ENCODE measurements at places on chromosomes 7 and 10.

GRCh38 chr10:51675088-51675487 is 24.3 kb downstream of the CSTF2T start:
- DNase-seq = no peak

DNA sequence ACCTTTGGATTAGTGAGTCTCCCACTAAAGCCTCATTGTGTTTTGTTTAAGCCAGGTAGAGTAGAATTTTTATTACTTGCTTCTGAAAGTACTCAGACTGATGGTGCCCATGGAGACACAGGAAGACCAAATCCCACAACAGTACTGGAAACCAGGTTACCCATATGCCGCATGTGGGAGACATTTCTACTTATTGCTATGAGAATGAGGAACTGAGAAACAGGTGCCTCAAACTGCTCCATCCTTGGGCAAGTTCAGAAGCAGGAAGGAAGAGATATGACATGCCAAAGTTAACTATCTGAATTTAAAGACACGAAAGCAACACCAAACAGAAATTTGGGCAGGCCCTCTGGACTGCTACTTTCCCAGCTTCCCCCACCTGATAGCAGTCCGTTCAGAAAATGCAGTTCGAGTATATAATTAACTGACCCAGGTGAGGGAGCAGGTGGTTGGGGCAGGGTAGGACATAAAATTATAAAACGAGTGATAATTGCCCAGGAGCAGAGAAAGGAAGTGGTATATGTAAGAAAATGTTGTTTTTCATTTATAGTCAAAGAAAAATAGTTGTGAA is 382.3 kb upstream of the MTPN start:
- DNase-seq = no peak

GRCh38 chr10:77873536-77874380 is 52.8 kb downstream of the DLG5 start:
- no peak for DNase-seq

- DNase-seq = no peak
These were observed 2.1 kb upstream of the COX19 start for GRCh38 chr7:977326-978048.

DNA sequence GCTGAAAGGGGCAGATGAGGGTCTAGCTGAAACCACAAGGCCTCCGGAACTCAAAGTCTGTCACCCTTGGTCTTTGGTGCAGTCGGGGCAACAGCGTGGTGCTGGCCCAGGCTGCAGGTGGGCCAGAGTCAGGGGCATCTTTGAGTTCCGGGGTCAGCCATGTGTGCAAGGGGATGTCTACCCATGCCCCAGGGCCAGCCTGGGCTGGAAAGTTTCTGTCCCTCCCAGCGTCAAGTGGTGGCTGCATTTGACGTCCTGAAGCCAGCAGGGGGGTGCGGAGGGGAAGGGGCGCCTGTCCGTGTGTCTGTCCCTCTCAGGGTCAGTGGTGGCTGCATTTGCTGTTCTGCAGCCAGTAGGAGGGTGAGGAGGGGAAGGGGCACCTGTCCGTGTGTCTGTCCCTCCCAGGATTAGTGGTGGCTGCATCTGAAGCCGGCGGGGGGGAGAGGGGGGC is 638 bp downstream of the BRAT1 start:
- no peak for DNase-seq

DNA sequence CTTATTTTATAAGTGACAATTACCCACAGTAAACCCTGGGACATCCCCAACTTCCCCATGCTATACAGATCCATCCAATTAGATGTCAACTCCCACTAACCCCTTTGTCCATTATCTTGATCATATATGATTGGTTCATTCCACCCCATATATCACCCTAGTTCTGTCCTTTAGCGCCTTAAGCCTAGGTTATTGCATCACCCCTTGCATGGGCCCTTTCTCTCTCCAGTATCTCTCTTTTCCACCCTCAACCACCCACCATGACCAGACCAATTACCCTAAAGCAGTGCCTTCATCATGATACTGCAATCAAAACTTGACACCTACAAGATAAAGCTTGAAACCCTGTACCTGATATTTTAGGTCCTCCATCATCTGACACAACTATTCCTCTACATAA is 37.9 kb upstream of the GATAD1 start:
- DNase-seq = no peak

DNA sequence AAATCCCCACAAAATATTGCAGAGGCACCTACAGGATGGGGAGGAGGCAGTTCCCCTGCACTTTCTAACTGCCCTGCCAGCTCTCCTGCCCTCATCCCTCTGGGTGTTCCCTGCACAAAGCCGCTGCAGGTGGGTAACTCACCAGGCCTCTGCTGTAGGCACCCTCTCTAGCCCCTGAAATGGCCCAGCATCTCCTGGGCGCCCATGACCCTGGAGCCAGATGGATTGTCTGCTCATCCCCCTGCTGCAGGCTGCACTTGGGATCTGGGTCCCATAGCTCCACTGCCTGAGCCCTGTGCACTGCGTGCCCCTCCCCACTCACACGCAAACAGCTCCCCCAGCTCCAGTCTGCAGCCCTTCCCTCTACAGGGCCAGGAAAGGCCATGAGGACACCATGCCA is 130.9 kb downstream of the C10orf105 start:
- no peak for DNase-seq

DNA sequence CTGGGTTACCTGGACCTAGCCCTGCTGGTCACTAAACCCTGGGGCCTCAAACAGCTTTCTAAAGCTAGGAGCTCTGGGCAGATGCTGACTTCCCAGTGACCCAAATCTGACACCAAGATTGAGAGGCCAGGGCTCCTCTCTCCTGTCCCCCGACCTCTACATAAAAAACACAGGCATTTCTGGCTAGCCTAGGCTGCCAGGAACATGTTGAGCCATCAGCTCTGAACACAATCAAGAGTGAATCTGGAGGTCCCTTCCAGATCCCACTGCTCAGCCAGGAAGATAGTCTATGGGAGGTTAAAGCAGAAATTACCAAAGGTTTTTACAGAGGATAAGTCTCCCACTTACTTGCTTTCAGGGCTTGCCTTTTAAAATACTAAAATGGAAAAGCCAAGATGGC is 22.1 kb upstream of the PDE1C start:
- no peak for DNase-seq

Measured in NCI-H2081 treated with DMSO at 0.1 percent for 48 hours (cell line).